ENCODE measurements at places on chromosomes 7 and 10. TPM values are rescaled to one million over a fixed set of nuclear protein-coding genes. Genes with fewer than 3 reads are reported as not detected.

SLC26A3 gene
- total RNA-seq: not detected

TRPV6 gene
- 0.16 TPM for total RNA-seq

CALML5 gene
- total RNA-seq: not detected

CHAT gene
- 3.3 TPM for total RNA-seq

VGF gene
- 9.1 TPM for total RNA-seq

OPALIN gene
- not detected for total RNA-seq

- no peaks in the 10 kb centered on the region for H3K36me3 ChIP-seq
- H3K4me3 ChIP-seq: no peak overlapping the region
- no peak for DNase-seq
- no peak overlapping the region for H3K27ac ChIP-seq
- H3K27me3 ChIP-seq: peaks cover 10% of the 10 kb centered on the region
Observed at GRCh38 chr7:69603351-69603750, 5.1 kb downstream of the AUTS2 start.

DNA sequence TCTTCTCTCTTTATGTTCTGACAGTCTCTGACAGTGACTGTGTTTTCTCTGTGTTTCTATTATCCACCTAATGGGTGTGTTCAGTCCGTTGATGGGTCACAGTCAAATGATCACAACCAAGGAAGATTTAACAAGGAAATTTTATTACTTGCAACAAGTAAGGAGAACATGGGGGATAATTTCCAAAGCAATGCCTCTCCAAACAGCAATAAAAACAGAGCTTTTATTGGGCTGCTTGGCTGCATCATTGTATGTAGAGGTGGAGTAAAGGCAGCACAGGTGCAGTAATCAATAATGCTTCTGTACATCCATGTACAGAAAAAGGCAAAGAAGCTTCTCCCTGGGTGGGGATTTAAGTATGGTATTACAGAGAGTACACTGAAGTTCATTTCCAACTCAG, 1525.6 kb downstream of the REEP3 start:
- no peak for DNase-seq
- H3K27ac ChIP-seq: no peak overlapping the region
- H3K4me3 ChIP-seq: no peak overlapping the region
- no peaks in the 10 kb centered on the region for H3K27me3 ChIP-seq
- no peaks in the 10 kb centered on the region for H3K4me1 ChIP-seq

PLXNA4 gene
- total RNA-seq: 21.7 TPM

ATE1 gene
- total RNA-seq: 27.6 TPM

LHPP gene
- total RNA-seq: 8.8 TPM

DNA sequence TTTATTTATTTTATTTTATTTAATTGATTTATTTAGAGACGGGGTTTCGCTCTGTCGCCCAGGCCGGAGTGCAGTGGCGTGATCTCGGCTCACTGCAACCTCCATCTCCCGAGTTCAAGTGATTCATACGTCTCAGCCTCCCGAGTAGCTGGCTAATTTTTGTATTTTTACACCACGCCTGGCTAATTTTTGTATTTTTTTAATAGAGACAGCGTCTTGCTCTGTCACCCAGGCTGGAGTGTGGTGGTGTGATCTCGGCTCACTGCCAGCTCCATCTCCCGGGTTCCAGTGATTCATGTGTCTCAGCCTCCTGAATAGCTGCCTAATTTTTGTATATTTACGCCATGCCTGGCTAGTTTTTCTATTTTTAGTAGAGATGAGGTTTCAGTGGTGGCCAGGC, 34.2 kb downstream of the AP5Z1 start:
- no peak for DNase-seq
- H3K4me3 ChIP-seq: no peak overlapping the region
- H3K27me3 ChIP-seq: no peaks in the 10 kb centered on the region
- H3K4me1 ChIP-seq: peaks cover 4% of the 10 kb centered on the region
- no peak overlapping the region for H3K27ac ChIP-seq
- peaks cover 15% of the 10 kb centered on the region for H3K36me3 ChIP-seq

- no peak overlapping the region for H3K27ac ChIP-seq
- no peaks in the 10 kb centered on the region for H3K4me1 ChIP-seq
- no peaks in the 10 kb centered on the region for H3K27me3 ChIP-seq
- H3K36me3 ChIP-seq: peaks cover 5% of the 10 kb centered on the region
- H3K4me3 ChIP-seq: no peak overlapping the region
- DNase-seq: no peak
Observed at GRCh38 chr7:76064208-76064970, 16.5 kb downstream of the MDH2 start.

DNA sequence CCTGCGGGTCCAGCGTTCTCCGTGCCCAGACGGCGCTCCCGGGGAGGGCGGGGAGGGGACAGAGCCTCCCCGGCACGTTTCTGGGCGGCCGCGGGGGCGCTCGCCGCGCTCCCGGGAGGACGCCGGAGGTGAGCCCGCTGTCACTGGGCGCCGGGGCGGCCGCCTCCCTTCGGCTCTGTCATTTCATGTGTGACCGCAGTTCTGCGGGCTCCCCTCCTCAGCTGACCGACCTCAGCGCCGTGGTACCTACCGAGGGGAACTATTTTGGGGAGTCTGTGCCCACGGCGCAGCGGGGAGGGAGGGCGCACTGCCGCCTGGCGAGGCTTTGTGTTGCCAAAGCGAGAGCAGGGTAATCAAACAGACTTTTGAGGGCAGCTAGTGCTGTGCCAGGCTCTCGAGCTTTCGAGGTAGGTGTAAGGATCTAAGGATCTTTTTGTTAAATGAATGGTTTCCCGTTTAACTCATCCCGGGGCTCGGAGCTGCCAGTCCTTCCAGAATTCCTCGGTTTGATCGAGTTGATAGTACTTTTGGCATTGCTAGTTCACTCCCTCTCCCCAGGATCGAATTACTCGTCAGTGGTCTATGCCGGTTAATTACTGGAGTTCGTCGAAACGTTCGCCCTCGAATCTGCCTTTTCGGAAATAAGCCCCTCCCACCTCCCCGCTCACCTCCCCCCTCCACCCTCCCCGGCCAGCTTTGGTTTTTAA, 1.9 kb downstream of the ARID5B start:
- peaks cover 21% of the 10 kb centered on the region for H3K27me3 ChIP-seq
- H3K27ac ChIP-seq: peak overlapping the region; percentile 20
- peaks cover 36% of the 10 kb centered on the region for H3K4me1 ChIP-seq
- peak overlapping the region; percentile 91 for H3K4me3 ChIP-seq
- peak; percentile 14 for DNase-seq

DNA sequence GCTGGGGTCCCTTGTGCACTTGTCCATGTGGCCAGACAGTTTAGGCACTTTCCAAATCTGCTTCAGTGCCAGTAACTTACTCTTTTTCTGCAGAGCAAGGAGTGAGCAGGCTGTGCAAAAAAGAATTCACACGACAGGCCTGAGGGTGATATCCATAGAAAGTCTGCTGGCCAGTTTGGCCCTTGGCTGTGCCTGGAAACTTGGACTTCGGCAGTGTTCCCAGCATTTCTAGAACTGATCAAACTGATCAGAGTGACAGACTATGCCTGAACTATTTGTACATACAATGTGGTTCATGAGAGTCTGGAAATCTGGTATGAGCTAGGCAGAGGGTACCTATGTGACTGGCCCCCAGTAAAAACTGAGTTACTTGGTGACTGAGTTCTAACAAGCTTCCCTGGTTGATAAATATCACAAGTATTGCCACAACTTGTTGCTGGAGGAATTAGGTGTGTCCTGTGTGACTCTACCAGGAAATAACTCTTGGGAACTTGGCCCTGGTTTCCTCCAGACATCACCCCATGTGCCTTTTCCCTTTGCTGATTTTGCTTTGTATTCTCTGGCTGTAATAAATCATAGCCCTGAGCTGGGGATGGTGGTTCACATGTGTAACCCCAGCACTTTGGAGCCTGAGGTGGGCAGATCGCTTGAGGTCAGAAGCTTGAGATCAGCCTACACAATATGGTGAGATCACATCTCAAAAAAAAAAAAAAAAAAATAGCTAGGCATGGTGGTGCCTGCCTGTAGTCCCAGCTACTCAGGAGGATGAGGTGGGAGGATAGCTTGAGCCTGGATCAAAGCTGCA, 3.3 kb upstream of the DENND10 start:
- no peak overlapping the region for H3K4me3 ChIP-seq
- no peaks in the 10 kb centered on the region for H3K36me3 ChIP-seq
- peaks cover 8% of the 10 kb centered on the region for H3K27me3 ChIP-seq
- H3K4me1 ChIP-seq: peaks cover 4% of the 10 kb centered on the region

- peak; percentile 65 for DNase-seq
- no peak overlapping the region for H3K4me3 ChIP-seq
- H3K27ac ChIP-seq: peak overlapping the region; percentile 80
Observed at GRCh38 chr10:114876602-114877300, 55.2 kb downstream of the FHIP2A start.

GRCh38 chr10:95756809-95757684, 1.1 kb downstream of the ENTPD1 start:
- no peak overlapping the region for H3K27ac ChIP-seq
- peaks cover 21% of the 10 kb centered on the region for H3K4me1 ChIP-seq
- H3K4me3 ChIP-seq: peak overlapping the region; percentile 83
- no peaks in the 10 kb centered on the region for H3K36me3 ChIP-seq

GRCh38 chr10:125153703-125154490, 6.5 kb downstream of the CTBP2 start:
- no peak for DNase-seq
- peaks cover 2% of the 10 kb centered on the region for H3K27me3 ChIP-seq
- peak overlapping the region; percentile 75 for H3K27ac ChIP-seq
- H3K4me3 ChIP-seq: peak overlapping the region; percentile 99
- H3K36me3 ChIP-seq: peaks cover 12% of the 10 kb centered on the region

IL2RA gene
- total RNA-seq: not detected

LAMB4 gene
- total RNA-seq: 0.16 TPM

GRCh38 chr7:13309535-13309934, 622.1 kb downstream of the ARL4A start:
- no peaks in the 10 kb centered on the region for H3K4me1 ChIP-seq
- no peak overlapping the region for H3K27ac ChIP-seq
- H3K36me3 ChIP-seq: peaks cover 22% of the 10 kb centered on the region
- H3K4me3 ChIP-seq: no peak overlapping the region

DNA sequence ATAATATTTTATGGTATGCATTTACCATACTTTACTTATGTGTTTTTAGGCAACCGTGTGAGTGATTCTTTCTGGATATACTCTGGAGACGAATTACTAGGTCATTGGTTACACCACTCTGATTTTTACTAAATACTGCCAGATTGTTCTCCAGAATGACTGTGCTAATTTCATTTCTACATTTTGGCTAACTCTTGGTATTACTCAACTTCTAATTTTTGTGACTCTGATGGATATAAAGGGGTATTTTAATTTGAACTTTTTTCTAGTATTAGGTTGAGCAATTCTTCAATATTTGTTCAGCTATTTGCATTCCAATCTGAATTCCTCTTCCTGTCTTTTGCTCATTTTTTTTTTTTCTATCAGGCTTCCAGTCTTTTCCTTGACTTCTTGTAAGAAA, 223.6 kb downstream of the MDFIC start:
- no peak overlapping the region for H3K27ac ChIP-seq
- DNase-seq: no peak
- H3K36me3 ChIP-seq: no peaks in the 10 kb centered on the region
- no peaks in the 10 kb centered on the region for H3K4me1 ChIP-seq
- no peaks in the 10 kb centered on the region for H3K27me3 ChIP-seq

NPTX2 gene
- total RNA-seq: 15.9 TPM

- DNase-seq: no peak
- H3K27ac ChIP-seq: no peak overlapping the region
- H3K36me3 ChIP-seq: no peaks in the 10 kb centered on the region
- H3K4me1 ChIP-seq: no peaks in the 10 kb centered on the region
Observed at GRCh38 chr7:130521258-130521951, 29.5 kb downstream of the MEST start.

DNA sequence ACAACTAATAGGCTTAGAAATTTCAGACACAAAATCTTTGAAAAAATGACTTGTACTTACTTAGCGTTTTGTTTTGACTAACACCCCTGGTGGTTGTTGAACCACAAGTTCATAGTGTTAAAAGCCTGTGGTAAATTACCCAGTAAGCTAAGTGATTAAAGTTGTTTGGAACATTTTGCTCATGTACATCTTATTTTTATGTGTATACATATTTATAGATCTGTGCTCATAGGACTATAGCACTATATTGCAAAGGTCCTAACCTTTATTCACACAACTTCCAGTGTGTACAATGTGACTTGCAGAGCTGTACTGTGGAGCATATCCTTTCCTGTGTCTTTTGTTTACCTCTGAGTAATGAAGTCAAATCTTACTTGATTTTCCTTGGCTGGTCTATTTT, 79.6 kb downstream of the BMPR1A start:
- no peak overlapping the region for H3K27ac ChIP-seq
- no peak overlapping the region for H3K4me3 ChIP-seq
- H3K4me1 ChIP-seq: peaks cover 28% of the 10 kb centered on the region
- H3K27me3 ChIP-seq: no peaks in the 10 kb centered on the region
- no peak for DNase-seq
- no peaks in the 10 kb centered on the region for H3K36me3 ChIP-seq

DNA sequence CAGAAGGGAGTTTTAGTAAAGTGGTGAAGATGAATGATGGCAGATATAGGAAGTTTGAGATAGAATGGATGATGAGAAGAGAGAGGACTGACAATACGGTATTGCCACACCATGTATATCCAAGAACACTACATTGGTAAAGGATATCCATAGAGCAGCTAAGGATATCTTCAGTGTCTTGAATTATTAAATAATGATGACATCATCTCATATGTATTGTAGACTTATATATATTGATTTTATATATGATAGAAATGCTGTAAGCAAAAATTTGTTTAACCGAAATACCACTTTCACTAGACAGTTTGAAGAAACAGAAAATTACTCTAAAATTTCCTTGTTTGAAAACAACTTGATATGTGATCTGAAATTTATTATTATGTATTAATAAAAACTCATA, 89.0 kb downstream of the SEPTIN7 start:
- H3K36me3 ChIP-seq: peaks cover 26% of the 10 kb centered on the region
- no peak for DNase-seq
- no peaks in the 10 kb centered on the region for H3K4me1 ChIP-seq
- H3K4me3 ChIP-seq: no peak overlapping the region
- H3K27ac ChIP-seq: no peak overlapping the region

- peaks cover 12% of the 10 kb centered on the region for H3K36me3 ChIP-seq
- H3K4me3 ChIP-seq: no peak overlapping the region
- no peak for DNase-seq
- no peaks in the 10 kb centered on the region for H3K4me1 ChIP-seq
- H3K27ac ChIP-seq: no peak overlapping the region
Observed at GRCh38 chr10:113476191-113476590, 76.7 kb upstream of the HABP2 start.
